Vagina (tissue), 2 donors: ENCODE measurements at places on chromosomes 3 and 15.

DNA sequence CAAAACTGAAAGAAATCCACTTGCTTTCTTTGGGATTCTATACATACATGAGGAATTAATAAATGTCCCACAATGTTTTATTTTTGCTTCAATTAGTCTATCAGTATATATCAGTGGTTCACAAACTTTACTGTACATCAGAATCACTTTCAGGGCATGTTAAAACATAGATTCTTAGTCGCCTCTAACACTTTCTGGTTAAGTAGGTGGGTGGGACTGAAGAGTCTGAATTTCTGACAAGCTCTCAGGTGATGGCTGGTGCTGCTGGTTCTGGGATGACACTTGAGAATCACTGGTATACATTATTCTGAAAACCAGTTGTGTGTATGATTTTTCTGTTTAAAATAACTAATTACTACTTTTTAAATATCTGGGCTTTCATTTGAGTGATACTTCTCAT is 393.3 kb downstream of the TBC1D5 start:
- H3K36me3 ChIP-seq: no peaks in the 10 kb centered on the region
- peaks cover 10% of the 10 kb centered on the region for H3K4me1 ChIP-seq
- no peaks in the 10 kb centered on the region for H3K27me3 ChIP-seq
- no peak overlapping the region for H3K27ac ChIP-seq

- H3K27me3 ChIP-seq: no peaks in the 10 kb centered on the region
- no peak overlapping the region for H3K27ac ChIP-seq
- no peak for DNase-seq
- H3K4me3 ChIP-seq: no peak overlapping the region
Observed at GRCh38 chr3:48927928-48928327, 9.3 kb downstream of the ARIH2 start.

- H3K4me1 ChIP-seq: no peaks in the 10 kb centered on the region
- H3K27me3 ChIP-seq: no peaks in the 10 kb centered on the region
- no peak overlapping the region for H3K4me3 ChIP-seq
- H3K36me3 ChIP-seq: no peaks in the 10 kb centered on the region
Observed at GRCh38 chr3:75192146-75192616, 471.9 kb upstream of the FRG2C start.

DNA sequence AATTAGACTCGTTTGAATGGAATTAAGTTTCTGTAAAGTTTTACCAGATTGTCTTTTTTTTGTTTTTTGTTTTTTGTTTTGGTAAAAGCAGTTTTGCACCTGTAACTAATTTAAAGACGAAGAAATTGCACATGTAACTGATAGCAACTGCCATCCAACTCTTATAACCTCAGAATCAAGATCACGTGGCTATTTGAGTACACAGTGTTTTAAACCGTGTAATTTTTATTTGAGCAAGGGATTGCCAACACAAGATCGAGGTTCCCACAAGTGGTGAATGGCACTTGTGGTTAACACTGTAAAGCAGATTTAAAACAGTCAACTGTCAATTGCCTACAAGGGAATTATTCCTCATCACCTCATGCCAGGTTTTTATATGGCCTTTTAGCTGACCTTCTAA is 67.3 kb downstream of the PPARG start:
- no peak for DNase-seq
- no peaks in the 10 kb centered on the region for H3K27me3 ChIP-seq
- no peak overlapping the region for H3K27ac ChIP-seq
- H3K4me3 ChIP-seq: no peak overlapping the region

DNA sequence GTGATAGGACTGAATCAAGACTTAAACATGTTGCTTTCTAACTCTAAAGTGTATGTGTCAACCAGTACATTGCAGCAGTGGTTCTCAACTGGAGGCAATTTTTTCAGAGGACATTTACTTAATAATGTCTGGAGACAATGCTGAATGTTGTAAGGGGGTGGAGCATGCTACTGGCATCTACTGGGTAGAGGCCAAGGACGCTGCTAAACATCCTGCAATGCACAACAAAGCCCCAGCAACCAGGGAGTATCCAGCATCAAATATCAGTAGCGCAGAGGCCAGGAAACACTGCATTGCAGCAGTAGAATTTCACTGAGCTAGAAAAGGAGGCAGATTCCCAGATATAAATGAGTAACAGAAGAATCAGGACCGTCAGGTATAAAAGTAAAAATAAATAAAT is 79.8 kb upstream of the GRM7 start:
- no peaks in the 10 kb centered on the region for H3K4me1 ChIP-seq
- no peak overlapping the region for H3K4me3 ChIP-seq
- H3K27me3 ChIP-seq: no peaks in the 10 kb centered on the region
- no peak for DNase-seq
- no peak overlapping the region for H3K27ac ChIP-seq

DNA sequence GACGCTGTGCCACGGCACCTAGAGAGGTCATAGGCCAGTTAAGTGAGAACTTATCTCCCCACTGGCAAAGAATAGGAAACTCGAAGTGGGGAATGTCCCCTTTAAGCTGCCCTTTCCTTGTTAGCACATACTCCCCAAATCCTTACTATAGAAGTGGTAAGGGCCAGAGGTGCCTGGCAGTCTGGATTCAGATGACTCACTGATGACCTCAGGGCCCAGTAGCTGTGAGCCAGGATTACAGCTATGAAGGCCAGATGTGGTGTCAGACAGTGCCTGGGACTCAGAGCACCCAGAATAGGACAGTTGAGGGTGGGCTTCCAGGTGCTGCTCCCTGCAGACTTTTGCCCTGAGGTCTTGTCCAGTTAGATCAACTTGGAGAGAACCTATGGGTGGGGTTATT is 37.7 kb downstream of the PDIA5 start:
- H3K4me1 ChIP-seq: no peaks in the 10 kb centered on the region
- no peak overlapping the region for H3K27ac ChIP-seq
- no peaks in the 10 kb centered on the region for H3K27me3 ChIP-seq
- no peak overlapping the region for H3K4me3 ChIP-seq
- no peak for DNase-seq

DNA sequence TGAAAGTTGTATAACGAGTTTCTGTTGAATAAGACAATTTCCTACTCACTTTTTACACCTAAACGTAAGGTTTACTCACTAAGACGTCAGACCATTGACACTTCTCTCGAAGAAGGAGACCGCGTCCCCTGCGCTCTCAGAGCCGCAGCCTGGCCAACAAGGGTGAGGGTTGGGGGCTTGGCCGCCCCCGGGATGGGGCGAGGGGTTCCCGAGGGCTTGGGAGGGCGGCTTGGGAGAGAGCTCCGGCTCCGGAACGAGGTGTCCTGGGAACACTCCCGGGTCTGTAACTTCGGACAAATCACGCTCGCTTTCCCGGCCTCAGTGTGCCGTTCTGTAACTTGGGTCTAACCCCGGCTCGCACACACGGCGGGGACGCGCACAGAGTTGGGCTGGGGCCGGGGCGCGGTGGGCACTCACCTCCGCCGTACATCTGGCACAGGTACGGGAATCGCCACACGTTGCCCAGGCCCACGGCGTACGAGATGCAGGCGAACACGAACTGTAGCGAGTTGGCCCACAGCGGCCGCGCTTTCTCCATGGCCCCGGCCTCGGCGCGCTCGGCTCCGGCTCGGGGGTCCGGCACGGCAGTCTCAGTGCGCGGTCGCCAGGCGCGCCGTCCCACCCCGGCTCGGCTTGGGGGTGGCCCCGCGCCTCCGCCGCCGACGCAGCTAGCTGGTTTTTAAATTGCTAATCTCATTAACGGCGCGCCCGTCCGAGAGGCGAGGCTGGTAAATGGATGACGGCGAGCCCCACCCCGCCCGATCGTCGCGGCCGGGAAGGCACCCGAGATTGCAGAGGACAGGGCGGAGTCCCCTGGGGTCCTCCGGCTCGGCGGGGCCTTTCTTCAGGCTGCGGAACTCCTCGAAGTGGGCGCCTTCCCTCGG is at the start of gene SLC6A20:
SLC6A20 (minus strand) TSS at position 655 of the 884 bp plus-strand sequence; CDS start at position 538, 117 bp downstream.
- H3K36me3 ChIP-seq: no peaks in the 10 kb centered on the region
- peak; percentile 52 for DNase-seq
- H3K27ac ChIP-seq: no peak within 1 kb of the TSS
- H3K4me1 ChIP-seq: peaks cover 13% of the 10 kb centered on the region
- H3K27me3 ChIP-seq: no peaks in the 10 kb centered on the region
- peak within 1 kb of the TSS; percentile 45 for H3K4me3 ChIP-seq

DNA sequence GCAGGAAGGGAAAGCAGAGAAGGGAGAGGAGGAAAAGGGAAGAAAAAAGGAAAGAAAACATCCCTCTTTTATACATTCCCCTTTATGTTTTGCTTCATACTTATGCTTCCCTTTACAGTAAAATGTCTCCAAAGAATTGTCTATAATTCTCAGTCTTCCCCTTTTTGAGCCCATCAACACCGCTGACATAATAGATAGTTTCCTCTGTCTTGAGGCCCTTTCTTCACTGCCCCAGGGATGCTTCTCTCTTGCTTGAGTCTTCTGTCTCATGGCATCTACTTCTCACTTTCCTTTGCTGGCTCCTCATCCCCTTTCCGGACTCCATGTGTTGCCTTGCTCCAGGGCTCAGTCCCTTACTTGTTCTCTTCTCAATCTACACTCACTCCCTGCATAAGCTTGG is 99.7 kb upstream of the DAZL start:
- H3K4me1 ChIP-seq: no peaks in the 10 kb centered on the region
- DNase-seq: no peak
- no peak overlapping the region for H3K4me3 ChIP-seq
- H3K27me3 ChIP-seq: no peaks in the 10 kb centered on the region

- no peaks in the 10 kb centered on the region for H3K4me1 ChIP-seq
- H3K27me3 ChIP-seq: no peaks in the 10 kb centered on the region
- no peaks in the 10 kb centered on the region for H3K36me3 ChIP-seq
- H3K27ac ChIP-seq: no peak overlapping the region
- no peak overlapping the region for H3K4me3 ChIP-seq
Observed at GRCh38 chr3:25971736-25972135, 181.8 kb downstream of the OXSM start.

DNA sequence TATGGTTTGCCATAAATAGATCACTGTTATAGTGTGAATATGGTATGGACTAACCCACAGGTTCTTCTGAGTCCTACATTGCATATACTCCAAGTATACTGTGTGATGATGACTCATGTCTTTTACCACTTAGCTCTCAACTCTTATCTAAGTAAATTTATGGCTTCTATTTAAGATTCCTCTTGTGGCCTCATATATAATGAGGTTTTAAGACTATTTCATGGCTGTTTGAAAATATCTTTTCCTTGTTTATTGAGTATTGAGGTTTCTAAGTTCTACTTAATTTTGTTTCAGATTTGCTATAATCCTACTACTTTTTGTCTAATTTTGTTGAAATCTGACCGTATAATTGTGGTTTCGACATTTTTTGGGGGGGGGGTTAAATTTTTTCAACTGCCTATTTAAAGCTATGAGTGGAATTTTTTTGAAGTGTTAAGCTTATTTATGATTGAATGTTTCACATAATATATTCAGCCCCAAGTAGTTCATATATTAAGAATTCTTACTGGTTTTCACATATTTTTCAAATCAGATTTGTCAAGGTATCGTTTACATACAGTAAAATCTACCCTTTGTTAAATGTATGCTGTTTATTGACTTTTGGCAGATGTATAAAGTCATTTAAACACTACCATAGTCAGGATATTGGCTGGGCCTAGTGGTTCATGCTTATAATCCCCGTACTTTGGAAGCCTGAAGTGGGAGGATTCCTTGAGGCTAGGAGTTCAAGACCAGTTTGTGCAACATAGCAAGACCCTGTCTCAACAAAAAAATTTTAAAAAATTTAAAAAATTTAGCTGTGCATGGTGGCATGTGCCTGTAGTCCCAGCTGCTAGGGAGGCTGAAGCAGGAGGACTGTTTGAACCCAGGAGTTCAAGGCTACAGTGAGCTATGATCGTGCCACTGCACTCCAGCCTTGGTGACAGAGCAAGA is 11.7 kb downstream of the SLC25A36 start:
- H3K4me3 ChIP-seq: no peak overlapping the region
- no peak overlapping the region for H3K27ac ChIP-seq
- DNase-seq: no peak
- peaks cover 52% of the 10 kb centered on the region for H3K4me1 ChIP-seq
- H3K27me3 ChIP-seq: no peaks in the 10 kb centered on the region
- no peaks in the 10 kb centered on the region for H3K36me3 ChIP-seq

DNA sequence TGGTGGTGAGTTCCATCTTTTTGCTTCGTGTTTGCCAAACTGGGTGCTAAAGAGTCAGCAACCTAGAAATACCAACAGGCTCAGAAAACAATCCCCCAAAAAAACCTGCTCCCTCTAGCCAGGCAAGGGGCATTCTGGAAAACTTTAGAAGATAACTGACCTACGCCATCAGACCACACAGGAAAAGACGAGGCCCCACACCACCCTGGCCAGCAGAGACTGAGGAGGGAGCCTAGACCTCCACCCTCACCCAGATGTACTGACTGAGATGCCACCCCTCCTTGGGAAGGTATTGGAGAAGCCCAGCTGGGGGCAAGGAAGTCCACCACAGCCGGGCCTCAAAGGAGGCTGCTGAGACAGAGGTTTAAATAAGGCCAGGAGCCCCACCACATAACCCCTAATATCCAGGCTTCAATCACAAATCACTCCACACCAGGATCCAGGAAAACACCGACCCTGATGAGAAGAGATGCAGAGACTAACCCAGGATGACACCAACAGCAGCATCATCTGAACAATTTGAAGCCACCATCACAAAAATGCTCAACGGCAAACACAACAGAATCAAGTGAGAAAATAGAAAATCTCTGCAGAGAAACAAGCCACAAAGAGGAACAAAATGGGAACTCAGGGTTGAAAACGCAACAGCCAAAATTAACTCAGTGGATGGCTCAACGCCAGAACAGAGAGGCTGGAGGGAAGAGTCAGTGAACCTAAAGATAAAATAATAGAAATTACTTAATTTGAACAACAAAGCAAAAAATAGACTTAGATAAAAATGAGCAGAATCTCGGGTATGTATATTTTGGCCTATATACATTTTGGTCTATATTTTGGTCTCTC is 61.0 kb downstream of the TPRA1 start:
- H3K4me1 ChIP-seq: no peaks in the 10 kb centered on the region
- H3K27ac ChIP-seq: no peak overlapping the region
- DNase-seq: peak; percentile 47

GRCh38 chr15:77825252-77825542 is 192.5 kb upstream of the LINGO1 start:
- no peak overlapping the region for H3K27ac ChIP-seq
- peaks cover 2% of the 10 kb centered on the region for H3K4me1 ChIP-seq
- no peak for DNase-seq
- H3K27me3 ChIP-seq: no peaks in the 10 kb centered on the region
- no peaks in the 10 kb centered on the region for H3K36me3 ChIP-seq

- peak overlapping the region; percentile 92 for H3K27ac ChIP-seq
- H3K4me1 ChIP-seq: peaks cover 51% of the 10 kb centered on the region
- no peak for DNase-seq
- no peaks in the 10 kb centered on the region for H3K36me3 ChIP-seq
- no peaks in the 10 kb centered on the region for H3K27me3 ChIP-seq
- peak overlapping the region; percentile 83 for H3K4me3 ChIP-seq
Observed at GRCh38 chr15:65183865-65184159, 1.3 kb downstream of the CLPX start.

- H3K36me3 ChIP-seq: no peaks in the 10 kb centered on the region
- H3K27me3 ChIP-seq: no peaks in the 10 kb centered on the region
- no peak overlapping the region for H3K27ac ChIP-seq
- H3K4me3 ChIP-seq: no peak overlapping the region
Observed at GRCh38 chr3:157117875-157118654, 41.9 kb downstream of the CCNL1 start.
